ENCODE measurements at places on chromosomes 7 and 10.

DNA sequence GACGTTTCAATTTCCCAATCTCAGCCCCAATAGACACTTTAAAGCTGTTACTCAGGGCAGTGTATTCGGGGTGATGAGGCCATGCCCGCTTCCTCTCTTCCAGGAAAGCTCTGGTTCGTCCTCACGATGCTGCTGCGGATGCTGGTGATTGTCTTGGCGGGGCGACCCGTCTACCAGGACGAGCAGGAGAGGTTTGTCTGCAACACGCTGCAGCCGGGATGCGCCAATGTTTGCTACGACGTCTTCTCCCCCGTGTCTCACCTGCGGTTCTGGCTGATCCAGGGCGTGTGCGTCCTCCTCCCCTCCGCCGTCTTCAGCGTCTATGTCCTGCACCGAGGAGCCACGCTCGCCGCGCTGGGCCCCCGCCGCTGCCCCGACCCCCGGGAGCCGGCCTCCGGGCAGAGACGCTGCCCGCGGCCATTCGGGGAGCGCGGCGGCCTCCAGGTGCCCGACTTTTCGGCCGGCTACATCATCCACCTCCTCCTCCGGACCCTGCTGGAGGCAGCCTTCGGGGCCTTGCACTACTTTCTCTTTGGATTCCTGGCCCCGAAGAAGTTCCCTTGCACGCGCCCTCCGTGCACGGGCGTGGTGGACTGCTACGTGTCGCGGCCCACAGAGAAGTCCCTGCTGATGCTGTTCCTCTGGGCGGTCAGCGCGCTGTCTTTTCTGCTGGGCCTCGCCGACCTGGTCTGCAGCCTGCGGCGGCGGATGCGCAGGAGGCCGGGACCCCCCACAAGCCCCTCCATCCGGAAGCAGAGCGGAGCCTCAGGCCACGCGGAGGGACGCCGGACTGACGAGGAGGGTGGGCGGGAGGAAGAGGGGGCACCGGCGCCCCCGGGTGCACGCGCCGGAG lies 2.6 kb downstream of the GJD4 start:
- no peak for DNase-seq

- DNase-seq = no peak
Observed at GRCh38 chr10:45438466-45439090, 64.6 kb downstream of the ALOX5 start.

DNA sequence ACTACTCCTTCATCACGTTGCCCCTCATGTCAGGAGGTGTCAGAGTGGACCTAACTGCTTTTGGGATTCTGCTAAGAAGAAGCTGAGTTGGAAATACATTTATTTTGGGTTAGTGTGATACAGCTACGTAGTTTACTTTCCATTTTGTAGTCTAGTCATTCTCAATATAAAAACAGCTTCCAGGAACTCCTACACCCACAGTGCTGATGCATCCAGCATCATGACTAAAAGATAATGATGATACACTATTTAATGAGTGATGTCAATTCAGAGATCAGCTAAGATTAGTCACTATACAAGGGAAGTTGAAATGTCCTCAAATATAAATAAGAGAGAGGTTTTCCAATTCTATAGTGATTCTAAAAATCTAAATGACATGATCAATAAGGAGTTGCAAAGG lies 264.2 kb upstream of the SLC26A5 start:
- DNase-seq = no peak

GRCh38 chr7:93228302-93228701 lies 2.0 kb upstream of the HEPACAM2 start:
- DNase-seq = no peak

DNA sequence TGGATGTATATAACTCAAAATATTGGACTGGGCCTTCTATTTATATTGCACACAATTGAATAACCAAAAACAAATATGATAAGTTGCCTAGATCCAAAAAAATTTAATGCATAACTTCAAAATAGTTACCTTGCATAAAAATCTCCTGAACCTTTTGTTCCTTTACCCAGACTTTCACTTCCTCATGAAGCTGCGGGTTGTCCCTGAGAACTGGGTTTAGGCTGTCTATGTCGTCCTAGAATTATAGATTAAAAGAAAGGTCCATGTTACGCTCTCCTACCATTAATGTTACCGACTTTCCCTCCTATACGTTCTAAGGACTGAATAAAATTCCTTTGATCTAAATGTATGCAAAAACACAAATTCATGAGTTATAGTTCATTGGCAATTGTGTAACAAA lies 86.6 kb downstream of the NRBF2 start:
- no peak for DNase-seq

DNA sequence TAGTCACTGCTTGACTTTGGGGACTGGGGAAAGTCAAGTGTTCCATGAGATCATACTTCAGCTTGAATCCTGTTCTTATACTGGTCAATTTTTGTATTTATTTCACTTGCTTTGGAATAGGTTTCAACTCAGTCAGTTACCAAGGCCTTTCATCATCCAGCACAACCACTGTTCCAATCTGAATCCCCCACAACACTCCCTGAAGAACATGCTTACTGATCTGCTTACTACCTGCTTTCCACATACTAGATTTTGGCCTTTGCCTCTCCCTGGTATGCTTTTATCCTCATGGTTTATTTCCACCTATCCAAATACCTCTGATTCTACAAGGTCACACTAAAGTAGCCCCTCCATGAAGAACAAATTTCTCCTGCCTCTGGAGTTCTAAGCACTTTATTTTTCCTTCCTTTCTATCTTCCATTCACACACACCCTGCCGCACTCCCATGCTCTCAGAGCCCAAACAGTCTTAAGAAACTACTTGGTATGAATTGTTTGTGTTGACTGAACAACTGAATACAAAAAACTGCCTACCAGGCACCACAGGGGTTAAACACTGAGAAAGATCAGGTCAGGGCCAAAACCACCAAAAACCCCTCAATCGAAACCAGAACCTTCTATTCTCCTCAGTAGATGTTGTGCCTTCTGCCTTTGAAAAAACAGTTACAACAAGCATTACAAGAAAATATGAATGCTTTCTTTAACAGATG lies 178.1 kb downstream of the AVL9 start:
- no peak for DNase-seq

GRCh38 chr10:93673791-93674190 lies 28.6 kb downstream of the FRA10AC1 start:
- DNase-seq = no peak

GRCh38 chr7:129480674-129481363 lies 21.5 kb upstream of the SMKR1 start:
- no peak for DNase-seq

DNA sequence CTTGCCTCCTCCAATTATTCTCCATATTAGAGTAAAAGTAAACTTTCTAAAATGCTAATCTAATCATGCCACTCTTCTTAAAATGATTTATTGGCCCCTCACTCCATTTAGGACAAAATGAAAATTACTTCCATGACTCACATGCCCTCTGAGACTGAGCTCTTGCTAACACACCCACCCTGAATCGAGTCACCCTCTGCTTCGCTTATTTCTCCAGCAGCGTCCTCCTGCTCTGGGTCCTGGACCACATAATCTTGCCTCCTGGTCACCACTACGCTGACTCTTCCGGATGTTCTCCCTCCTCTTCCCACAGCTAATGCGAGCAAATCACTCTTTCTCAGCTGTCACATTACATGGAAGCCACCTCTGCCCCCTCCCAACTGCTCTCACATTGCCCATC lies 384.0 kb upstream of the FZD8 start:
- no peak for DNase-seq

GRCh38 chr7:13411636-13412035 lies 577.8 kb downstream of the ETV1 start:
- DNase-seq = no peak

DNA sequence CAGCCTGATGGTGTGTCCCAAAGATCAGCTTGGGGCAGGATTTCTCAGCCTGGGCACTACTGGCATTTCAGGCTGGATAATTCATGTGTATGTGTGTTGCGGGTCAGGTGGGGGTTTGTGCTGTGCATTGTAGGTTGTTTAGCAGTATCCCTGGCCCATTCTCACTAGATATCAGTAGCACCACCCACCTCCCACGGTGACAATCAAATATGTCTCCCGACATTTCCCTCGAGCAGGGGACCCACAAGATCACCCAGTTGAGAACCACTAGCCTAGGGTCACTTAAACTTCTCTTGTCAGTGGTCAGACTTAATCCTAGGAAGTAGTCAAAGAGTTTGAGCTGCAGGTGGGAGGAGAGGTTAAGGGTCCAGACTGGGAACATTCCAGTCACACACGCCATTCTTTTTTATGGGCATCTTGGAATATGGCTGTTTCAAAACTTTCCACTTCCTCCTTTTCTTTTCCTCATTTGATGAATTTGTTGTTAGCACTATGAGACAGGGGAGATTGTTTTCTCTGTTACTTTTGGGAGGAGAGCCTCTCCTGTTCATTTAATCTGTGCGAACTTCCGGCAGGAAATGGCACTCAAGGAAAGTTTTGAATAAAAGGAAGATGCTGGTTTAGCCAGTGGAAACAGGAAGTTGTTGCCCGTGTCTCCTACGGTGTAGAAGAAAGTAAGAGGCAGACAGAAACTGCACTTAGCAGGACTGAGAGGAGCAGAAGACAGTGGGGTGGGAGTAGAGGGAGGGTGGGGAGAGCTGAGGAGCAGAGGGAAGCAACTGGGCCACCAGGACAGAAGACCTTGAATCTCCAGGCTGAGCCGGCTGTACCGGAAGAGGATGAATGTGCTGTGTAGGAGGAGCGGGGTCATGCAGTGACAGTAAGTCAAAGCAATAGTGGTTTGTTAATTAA lies 17.6 kb upstream of the EXOC6 start:
- DNase-seq = no peak

DNA sequence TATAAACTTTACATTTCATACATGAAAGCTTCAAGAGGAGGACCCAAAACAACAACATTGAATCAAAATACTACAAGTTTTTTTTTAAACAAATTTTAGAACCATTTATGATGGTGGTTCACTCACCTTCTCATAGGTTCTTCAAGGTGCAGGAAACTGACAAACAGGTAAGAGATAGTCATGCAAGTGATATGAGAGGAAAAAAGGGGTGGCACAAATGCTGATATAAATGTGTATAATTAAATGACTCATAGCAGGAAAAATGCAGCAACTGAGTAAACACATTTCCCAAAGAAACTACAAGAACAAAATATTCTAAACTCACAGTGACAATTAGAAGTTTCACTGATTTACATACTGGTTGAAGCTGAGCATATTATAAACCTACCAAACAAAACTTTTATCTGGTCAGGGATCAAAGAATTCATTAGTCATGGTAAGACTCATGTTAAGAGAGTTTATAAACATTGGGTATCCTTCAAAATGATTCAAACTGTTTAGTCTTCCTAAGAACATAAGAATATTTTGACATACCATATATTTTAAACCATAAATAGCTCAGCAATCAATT lies 14.1 kb downstream of the ZWINT start:
- no peak for DNase-seq

- no peak for DNase-seq
Observed at GRCh38 chr7:69703099-69703498, 104.8 kb downstream of the AUTS2 start.

DNA sequence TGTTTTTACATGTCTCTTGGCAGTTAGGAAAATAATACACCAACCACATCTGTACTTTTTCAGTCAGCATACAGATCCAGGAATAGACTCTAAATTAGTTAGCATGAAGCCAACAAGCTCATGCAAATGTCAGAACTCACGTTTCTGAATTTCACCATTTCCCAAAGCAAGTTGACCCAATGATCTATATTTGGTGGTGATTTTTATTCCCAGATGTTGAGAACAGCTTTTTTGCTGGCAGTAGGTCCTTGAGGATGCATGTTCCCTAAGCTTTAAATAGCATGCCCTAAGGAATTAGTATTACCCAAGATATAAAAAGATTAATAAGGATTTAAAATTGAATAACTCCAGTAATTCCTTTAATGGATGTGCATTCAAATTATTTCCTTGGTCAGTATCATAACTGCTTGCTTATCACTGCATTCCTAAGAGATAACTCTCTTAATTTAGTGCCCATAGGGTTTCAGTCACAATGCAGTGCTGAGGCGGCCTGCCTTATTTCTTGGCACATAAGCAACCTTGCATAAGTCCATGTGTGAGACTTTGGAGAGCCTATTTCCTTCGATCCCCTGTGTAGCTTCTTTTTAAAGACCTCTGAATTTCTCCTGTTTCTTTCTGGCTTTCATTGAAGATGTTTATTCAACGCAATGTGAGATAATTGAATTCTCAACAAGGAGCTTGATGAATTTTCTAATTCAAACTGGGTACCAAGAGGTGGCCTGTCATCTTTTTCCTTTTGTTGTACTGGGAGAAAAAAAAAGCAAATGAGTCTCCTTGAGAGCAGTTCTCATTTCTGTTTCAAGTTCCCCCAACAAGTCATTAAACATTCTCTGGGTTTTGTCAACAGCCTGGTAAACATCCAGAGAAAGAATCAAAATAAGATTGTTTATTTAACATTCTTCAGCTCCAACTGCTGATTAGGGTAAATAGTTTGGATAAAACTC lies 135.3 kb upstream of the MEOX2 start:
- no peak for DNase-seq

DNA sequence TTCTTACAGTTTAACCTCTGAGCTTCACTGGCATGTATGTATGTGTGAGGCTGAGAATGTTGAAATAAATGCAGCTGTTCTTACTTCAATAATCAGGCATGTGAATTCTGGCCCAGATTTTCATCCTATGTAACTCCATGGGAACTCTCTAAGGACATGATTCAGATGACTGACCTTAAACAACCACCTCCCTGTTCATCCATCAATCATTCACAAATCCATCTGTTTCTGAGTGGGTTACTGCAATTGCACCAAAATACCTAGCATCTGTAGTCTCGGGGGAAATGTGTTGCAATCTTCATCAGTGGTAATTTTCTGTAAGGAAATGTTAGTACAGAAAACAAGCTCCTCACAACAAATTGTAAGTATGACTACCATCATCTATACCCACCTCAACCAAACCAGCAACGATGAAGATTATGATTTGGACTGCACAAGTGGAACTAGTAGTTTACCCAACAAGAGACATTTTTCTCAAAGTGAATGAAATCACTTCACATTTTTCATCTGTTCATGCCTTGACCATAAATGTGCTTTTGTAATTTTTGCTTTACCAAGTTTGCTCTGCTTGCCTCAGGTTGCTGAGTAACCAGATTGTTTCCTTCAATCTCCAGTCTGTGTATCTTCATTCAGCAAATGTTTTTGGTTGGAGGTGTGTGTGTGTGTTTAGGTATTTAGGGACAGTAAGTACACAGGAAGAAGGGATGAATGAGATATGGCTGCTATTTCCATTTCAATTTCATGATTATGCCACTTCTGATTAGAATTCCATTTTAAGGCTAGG lies 65.7 kb upstream of the FZD8 start:
- no peak for DNase-seq

DNA sequence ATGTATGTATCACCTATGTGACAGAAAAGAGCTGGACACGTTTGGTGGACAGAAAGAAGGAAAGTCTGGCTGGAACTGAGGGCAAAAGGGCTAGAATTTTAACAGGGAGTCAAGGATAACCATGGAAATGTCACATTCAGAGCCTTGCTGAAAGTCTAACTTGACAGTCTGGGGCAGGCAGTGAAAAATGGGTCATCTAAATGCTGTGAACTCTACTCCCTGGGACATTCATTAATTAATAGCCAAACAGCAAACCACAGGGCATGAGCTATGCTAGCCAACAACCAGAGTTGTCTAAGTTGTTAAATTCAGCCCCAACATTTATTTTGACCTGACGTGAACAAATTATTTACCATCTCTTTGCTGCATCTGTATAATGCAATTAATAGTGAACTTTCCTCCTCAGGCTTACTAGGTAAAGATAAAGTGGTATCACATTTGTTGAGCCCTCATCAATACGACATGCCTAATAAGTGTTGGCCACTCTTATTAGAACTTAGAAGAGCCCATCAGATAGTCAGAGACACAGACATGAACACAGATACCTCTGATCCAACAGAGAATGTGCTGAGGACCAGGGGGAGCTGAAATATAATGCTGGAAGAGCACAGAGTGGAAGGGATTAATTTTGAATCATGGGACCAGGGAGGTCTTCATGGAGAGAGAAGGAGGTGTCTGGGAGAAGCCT lies 109.9 kb downstream of the SORCS1 start:
- no peak for DNase-seq
